ENCODE measurements at places on chromosomes 6 and 20.
A peak's percentile ranks its signal among the peaks of the same experiment; 100 is the strongest.

DNA sequence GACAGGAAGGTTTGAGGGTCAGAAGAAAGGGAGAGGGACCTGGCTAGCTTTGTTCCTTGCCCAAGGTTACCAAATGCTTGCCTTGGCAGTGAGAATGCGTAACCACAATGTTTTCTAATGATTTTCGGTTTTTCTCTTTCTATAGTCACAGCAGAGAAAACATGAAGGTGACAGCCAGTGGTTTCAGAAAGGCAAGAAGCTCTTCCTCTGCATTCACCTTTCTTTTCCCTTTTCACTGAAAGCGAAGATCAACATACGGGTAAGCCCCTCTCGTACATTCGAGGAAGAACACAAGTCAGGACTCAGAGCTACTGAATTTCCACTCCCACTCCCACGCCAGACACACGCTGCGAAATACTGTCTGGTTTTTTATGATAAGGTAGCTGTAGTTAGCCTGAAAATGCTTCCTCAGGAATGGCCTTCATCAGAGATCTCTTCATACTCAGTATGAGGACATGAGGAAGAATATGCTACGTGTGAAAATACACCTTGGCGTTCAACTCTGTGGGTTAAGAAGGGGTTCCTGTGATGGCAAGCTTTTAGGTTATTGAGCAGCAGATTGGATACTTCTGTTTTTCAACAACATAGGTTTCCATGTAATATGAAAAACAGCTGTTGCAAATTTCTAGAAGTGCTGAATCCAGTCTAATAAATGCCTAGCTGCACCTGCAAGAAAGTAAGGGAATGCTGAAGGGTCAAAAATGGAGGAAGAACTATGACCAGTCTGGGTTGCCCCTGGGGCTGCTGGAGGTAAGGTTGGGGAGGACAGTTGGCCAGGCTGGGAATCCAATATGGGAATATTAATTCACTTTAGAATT is 7.4 kb upstream of the CD83 start:
- DNase-seq, result peak; percentile 70

- no peak for DNase-seq
These were observed 20.9 kb upstream of the ILRUN start for GRCh38 chr6:34717466-34717865.

DNA sequence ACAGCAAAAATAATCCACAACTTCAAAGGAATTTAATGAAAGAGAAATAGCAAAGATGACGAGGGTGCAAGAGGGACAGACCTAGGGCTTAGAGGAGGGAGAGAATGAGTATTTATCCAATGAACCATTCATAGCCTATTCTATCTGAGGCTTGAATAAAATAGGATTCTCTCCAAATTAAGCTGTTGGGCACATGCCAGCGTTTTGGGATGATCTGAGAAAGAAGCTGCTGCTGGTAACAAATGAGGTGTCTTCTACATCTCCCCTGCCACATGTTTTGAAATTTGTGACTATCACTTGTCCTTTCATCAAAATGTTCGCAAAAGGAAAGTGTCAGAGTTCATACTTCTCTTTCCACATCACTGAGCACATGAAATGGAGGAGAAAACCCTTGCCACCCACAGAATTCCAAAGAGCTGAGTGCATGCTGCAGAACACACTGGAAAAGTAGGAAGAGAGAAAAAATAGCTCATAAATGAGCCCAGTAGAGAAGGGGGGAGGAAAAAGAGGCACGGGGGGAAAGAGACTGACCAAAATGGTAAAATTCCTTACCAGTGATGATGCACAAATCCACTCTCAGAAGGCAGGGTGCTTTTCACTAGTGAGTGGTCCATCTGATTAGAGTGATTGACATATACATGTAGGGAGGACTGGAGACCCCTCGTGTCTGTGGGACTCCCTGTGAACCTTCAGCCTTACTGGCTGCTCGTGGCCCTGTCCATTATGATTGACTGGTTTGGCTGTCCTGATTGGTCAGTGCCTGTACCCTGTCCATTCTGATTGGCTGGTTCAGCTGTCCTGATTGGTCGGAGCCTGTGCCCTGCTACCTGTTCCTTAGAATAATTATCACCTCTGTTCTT is 180.5 kb downstream of the OGFRL1 start:
- no peak for DNase-seq

GRCh38 chr20:57662456-57663240 is 42.4 kb upstream of the ZBP1 start:
- no peak for DNase-seq

- DNase-seq, result no peak
These were observed 1.1 kb downstream of the OCSTAMP start for GRCh38 chr20:46549188-46549972.

DNA sequence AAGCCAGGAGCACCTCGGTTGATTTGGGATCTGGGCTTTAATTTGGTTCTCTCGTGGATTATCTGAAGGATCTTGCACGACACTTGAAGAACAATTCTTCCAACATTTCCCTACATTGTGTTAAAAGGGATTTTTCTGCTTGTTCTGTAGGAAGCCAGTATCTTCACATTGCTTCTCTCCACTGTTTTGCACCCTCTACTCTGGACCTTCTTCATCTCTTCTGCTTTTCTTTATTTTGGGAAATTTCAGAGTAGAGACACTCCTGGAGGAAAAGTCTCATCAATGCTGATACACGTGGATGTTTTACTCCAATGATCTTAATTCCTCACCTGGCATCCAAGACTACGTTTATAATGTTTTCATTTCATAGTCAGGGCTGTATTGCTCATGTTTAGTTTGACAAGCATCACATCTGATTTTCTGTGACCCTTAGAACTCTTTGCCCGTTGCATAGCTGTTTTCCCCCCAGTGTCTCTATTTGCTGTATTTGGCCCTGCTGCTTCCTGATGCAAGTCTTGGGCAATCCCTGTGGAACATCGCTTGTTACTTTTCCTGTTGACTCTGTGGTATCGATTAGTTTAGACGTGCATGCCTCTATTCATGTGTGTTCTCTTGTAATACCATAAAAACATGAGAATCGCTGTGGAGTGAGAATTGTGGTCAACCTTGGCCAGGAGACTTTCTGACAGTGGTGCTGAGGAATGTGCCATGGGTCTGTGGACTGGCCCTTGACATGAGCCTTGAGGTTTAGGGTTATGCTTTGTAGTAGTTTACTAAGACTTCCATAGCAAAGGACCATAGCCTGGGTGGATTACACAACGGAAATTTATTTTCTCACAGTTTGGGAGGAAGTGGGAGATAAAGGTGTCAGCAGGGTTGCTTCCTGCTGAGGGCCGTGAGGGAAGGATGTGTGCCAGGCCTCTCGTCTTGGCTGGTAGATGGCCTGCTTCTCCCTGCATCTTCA is 12.5 kb downstream of the PLCB1 start:
- DNase-seq, result no peak

- peak; percentile 81 for DNase-seq
These were observed 78.9 kb downstream of the OLIG3 start for GRCh38 chr6:137415127-137415833.

DNA sequence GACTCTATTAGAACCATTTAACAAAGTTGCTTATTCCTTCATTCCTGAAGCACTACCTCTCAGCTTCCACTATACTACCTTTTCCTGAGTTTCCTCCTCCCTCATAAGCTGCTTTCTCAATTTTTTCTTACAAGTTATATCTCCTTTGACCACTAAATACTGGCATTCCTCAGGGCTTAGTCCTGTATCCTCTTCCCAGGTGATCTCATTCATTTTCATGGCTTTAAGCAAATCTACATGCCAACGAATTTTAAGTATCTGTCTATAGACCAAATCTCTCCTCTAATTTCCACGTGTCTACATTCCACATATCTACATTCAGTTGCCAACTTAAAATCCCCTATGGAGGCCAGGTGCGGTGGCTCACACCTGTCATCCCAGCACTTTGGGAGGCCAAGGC is 134.7 kb downstream of the BTBD9 start:
- no peak for DNase-seq

- DNase-seq, result no peak
These were observed 273.0 kb downstream of the CDH4 start for GRCh38 chr20:61524951-61525666.

Measured in B cell (primary cell).